ENCODE measurements at places on chromosomes 6 and 20. TPM values are rescaled to one million over a fixed set of nuclear protein-coding genes. Genes with fewer than 3 reads are reported as not detected.

DNA sequence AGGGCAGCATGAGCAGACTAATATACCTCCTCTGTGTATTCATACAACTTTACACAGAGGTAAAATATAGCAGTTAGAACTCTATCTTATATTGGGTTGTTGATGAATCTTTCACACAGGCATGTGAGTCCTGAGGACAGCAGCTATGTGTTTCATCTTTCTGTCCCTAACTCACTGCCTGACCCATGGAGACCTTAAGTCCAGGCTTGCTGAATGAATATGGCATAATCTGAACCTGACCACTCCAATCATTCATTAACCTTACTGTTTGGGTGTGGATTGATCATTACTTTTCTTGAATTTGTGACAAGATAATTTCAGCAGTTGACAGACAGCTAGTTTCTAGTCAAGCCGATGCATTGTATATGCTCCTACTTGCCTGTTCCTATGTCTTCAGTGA lies 27.3 kb upstream of the TSPYL1 start:
- DNase-seq: no peak

GRCh38 chr20:43724383-43724782 lies 2.4 kb downstream of the GTSF1L start:
- DNase-seq: no peak

DNA sequence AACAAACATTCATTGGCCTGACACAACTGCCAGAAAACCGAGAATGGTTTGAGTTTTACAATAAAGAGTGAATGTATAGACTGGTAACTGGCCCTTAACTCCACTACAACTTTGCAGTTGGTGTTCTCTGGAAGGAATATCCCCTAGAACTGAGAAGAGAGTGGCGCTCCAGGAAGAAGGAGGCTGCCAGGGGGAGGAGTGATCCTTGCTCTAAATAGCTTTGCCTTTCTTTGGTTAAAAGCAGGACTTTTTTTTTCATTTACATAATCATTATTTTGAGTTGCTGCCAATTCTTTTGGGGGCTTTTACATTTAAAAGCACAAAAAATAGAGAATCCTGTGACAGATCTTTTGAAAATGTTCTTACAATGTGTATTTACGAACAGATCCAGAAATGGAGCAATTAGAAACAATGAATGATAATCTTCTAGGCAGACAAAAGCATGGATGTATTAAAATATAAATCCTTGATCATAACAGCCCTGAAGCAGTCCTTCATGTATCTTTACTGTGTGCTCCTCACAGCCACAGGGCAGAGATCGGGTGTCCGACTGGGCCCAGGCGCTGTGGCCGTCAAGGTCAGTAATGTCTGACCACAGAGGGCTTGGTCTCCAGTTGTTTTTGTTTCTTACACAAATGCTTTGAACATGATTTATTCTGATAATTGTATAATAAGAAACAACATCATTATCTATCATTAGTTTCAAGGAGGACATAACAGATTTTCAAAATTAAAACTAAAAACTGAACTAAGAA lies 612.2 kb downstream of the HDGFL1 start:
- DNase-seq: no peak

DNA sequence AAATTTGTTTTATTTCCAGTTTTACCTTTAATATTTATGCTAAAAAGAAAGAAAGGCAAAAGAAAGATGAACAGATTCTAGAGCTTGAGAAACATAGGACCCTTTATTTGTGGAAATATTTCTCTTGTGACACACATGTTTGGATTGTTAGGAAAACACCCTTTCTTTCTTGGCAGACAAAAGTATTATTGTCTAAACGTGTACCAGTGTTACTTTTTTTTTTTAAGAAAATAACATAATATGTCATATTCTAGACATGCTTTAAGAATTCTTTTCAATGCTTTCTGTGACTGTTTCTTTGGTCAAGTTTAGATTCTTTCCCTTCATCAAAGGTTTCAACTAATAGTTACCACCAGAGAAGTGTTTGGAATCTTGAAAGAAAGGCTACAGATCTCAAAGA lies 183.4 kb upstream of the CNR1 start:
- DNase-seq: no peak

DNA sequence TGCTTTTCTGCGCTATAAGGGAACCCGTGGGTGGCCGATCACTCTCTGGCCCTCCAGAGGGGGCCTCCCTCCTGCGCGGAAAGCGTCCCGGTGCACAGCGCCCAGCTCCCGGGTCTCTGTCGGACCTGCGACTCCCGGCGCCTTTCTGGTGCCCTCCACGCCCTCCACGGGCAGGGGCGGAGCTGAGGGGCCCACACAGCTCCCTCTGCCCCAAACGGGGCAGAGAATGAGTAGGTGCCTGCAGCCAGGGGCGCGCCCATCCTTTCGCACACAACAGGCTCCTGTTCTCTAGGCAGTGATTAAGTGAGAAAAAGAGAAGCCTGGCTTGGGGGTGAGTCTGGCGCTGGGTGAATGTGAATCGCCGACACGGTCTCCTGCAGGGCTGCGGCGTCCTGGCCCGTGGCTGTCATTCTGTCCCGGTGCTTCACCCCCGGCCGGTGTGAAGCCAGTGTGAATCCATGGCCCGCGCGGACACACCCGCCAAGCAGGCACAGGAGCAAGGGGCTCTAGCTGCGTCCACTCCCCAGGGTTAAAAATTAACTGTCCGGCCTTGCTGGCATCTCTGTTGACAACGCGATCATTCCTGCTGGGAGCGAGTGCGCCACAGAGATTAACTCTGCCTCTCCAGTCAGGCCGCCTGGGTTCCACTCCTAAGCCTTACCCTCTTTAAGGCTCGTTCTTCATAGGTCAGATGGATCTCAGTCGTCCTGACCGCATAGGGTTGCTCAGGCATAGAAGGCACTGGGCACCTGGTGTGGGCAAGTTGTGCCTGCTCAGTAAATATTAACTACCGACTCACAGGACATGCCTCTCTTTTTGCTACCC lies 88.8 kb downstream of the PCSK2 start:
- peak; percentile 2 for DNase-seq

DNA sequence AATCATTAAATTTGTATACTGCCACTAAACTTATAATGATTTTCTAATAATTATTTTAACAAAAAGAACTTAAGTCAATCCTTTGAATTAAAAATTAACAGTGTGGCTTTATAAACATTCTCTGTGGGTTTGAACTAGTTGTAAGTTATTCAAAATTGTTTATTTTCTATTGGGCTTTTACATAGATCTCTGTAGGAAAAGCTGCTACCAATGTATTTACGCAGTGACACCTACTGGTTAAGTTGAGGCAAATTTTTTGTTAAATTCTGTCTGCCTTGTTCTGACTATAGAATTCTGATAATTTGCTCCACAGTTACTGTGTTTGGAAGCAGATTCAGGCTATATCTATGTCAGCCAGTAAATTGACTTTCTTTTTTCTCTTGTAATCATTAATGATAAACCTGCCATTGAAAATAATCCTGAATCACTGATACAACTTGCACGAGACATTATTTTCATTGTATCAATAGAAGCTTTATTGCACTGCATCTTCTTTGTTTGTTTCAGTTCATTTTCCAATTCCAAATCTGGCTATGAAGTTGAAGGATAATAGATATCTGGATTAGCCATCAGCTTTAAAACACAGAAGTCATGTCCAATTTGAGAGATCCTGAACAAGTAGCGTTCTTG lies 66.0 kb upstream of the UTRN start:
- DNase-seq: peak; percentile 18

- DNase-seq: no peak
Measured at GRCh38 chr6:44096612-44097011, 30.6 kb downstream of the MRPL14 start.

DNA sequence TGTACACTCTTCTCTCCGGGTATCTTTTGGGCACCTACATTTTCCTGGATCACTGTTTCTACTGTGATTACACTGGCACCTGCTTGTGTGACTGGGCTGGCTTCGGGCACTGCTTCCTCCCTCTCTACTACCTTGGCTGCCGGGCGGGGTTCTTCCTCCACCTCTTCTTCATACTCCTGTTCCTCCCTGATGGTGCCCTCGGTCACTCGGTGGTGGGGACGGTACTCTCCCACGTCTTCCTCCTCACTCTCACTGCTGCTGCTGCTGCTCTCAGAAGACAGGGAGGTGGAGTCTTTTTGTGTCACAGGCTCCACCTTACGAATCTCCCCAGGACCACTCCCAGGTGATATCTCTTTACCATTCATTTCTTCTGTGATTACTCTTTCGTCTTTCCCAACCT lies 42.5 kb downstream of the SMLR1 start:
- no peak for DNase-seq

GRCh38 chr6:148455225-148455624 lies 112.6 kb downstream of the SASH1 start:
- no peak for DNase-seq

DNA sequence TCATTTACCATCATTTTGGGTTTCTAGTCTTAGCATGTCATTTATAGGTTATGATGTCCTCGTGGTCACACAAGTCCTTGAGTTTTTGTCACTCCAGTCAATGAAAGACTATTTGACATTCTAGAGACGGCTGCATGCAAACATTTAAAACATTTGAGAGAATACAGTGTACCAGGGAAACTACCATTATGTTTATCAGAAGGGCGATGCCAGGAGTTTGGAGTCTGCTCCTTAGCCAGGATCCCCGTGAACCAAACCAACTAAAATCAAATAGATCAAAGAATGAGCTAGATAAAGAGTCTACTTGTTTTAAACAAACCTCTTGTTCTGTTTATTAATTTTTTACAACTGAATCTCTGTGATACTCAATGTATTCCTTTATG lies 122.6 kb downstream of the OLIG3 start:
- no peak for DNase-seq

- peak; percentile 43 for DNase-seq
Measured at GRCh38 chr6:161922631-161923119, 648.8 kb upstream of the AGPAT4 start.

GRCh38 chr20:47067776-47068175 lies 173.1 kb downstream of the EYA2 start:
- no peak for DNase-seq

DNA sequence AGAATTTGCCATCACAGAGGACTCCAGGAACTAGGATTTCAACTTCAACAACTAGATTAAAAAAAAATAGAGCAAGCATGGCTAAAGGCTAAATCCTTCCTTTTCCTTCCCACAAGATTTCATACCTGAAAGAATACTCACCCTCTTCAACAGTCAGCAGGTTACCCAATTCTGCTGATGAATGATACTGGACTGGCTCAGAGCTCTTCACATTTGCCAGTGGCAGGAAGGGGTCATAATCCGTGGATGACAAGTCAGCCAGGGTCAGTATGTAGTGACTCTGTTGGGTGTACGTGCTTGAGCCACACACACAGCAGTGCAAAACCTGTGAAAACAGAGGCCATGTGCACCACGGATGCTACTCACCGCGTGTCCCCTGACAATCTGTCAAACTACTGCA lies 152.9 kb downstream of the INSM1 start:
- peak; percentile 25 for DNase-seq

GRCh38 chr20:47859278-47859677 lies 74.0 kb upstream of the SULF2 start:
- no peak for DNase-seq

DNA sequence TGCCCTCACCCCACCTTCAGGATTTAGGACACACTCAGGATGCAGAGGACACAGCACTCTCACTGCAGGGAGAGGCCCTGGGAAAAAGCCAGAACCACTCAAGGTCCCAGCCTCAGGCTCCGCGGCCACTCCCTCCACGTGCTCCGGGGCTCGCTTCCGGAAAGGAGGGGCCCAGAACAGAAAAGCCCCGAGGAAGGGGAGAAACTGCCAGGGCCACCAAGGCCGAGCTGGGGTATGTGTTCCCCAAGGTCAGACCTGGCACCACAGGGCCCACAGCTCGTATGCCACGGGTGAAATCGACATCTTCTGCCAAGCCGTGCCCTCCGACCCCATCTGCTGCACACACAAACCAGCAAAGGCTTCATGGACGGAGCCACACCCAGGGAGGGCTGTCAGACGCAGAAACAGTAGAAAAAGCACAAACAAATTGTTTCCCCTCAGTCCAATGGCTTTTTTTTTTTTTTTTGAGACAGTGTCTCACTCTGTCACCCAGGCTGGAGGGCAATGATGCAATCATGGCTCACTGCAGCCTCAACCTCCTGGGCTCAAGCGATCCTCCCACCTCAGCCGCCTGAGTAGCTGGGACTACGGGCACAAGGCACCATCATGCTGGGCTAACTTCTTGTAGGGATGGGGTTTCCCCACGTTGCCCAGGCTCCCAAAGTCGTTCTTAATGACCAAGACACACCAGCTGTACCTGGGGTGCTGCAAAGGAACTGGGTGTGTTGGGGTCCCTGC lies 33.4 kb downstream of the SLC2A4RG start:
- DNase-seq: no peak

DNA sequence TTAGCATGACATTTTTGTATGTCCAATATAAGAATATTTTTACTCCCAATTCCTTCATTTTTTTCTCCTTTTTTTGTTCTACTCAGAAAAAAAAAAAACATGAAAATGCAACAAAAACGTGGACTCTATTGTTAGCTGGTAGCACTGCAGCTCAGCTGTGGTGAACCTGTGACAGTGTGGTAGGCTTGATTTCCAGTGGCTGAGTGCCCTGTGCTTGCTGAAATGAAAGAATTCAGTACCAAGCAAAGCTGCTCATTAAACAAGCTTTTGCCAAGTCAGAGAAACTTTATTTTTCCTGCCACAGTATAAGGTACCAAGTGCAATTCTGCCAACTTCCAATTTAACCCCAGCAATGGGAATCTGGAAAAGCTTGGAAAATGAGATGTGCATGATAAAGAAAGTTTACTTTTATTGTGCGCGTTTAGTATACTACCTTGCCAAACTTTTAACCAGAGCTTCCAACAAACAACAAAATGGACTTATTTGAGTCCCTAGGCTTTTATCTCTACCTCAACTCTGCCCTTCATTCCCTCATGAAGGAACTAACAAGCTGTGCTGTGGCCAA lies 215.2 kb downstream of the SLC35F1 start:
- no peak for DNase-seq

Gene TREM1
- 1.4 TPM for total RNA-seq

Gene C6orf15
- total RNA-seq: 0.62 TPM

Gene CDH22
- not detected for total RNA-seq

Gene SLC32A1
- not detected for total RNA-seq

Gene DYNLT2
- total RNA-seq: 1.4 TPM

Gene CFAP206
- total RNA-seq: 0.07 TPM

Gene BFSP1
- 2.1 TPM for total RNA-seq

Gene AIF1
- 0.33 TPM for total RNA-seq

Gene C20orf202
- total RNA-seq: not detected

Measured in kidney epithelial cell (primary cell).